Activated CD8-positive, alpha-beta T cell treated with anti-CD3 and anti-CD28 coated beads, Interleukin-2, amount 10 ng/mL, durations not matched to agents 7 days and 5 days (primary cell): ENCODE measurements at places on chromosomes 5 and 9. TPM values are rescaled to one million over a fixed set of nuclear protein-coding genes. Genes with fewer than 3 reads are reported as not detected.
A peak's percentile ranks its signal among the peaks of the same experiment; 100 is the strongest.

DNA sequence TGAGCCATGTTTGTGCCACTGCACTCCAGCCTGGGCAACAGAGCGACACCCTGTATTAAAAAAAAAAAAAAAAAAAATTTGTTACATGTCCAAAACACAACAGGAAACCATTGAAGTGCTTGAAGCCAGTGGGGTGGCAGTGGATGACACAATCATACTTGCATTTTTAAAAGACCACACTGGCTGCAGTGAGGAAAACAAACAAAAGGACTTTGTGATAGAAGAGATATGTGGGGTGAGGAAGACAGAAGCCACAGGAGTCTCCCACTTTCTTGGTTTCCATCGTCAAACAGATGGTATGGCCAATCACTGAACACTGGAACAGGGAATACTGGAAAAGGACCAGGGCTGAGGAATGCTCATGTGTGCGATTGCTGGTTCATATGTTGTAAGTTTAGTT lies 20.9 kb upstream of the COMMD10 start:
- peaks cover 4% of the 10 kb centered on the region for H3K4me1 ChIP-seq
- peaks cover 25% of the 10 kb centered on the region for H3K27me3 ChIP-seq
- H3K36me3 ChIP-seq, result no peaks in the 10 kb centered on the region
- H3K27ac ChIP-seq, result no peak overlapping the region

DNA sequence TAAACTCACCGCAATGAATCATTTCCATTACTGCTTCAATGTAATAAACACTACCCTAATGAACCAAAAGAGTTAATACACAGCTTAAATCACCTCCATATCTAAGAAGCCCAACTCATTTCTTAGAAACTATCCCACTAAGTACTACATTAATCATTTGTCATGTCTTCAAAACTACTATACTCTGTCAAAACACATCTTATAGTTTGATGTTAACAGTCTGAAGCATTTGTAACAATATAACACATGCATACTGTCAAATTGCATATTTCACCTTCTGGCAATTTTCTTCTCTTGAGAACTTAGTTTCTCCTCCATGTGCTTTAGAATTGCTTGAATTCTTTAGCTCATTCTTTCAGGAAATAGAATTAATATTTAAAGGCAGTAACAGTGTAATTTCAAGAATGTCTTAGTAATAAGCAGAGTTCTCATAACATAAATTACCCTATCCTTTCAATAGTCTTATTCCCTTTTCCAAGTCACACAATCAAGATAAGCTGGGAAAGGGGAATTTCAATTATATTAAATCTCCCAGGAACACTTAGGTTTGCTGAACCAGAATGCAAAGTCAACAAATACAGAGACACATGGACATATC lies 199.7 kb downstream of the ATPSCKMT start:
- H3K27me3 ChIP-seq, result no peaks in the 10 kb centered on the region
- no peak overlapping the region for H3K27ac ChIP-seq
- H3K36me3 ChIP-seq, result no peaks in the 10 kb centered on the region
- no peak for DNase-seq
- no peaks in the 10 kb centered on the region for H3K4me1 ChIP-seq

- peaks cover 44% of the 10 kb centered on the region for H3K4me1 ChIP-seq
- H3K27me3 ChIP-seq, result no peaks in the 10 kb centered on the region
- DNase-seq, result no peak
- peaks cover 9% of the 10 kb centered on the region for H3K36me3 ChIP-seq
- peak overlapping the region; percentile 4 for H3K4me3 ChIP-seq
Observed at GRCh38 chr9:116688806-116689485, 1.8 kb downstream of the TRIM32 start.

GRCh38 chr9:82488313-82489200 lies 500.0 kb downstream of the SPATA31D1 start:
- DNase-seq, result no peak
- no peaks in the 10 kb centered on the region for H3K36me3 ChIP-seq
- no peaks in the 10 kb centered on the region for H3K4me1 ChIP-seq
- no peaks in the 10 kb centered on the region for H3K27me3 ChIP-seq
- H3K27ac ChIP-seq, result no peak overlapping the region
- no peak overlapping the region for H3K4me3 ChIP-seq

- H3K27ac ChIP-seq, result peak overlapping the region; percentile 95
- DNase-seq, result peak; percentile 80
- H3K4me1 ChIP-seq, result peaks cover 76% of the 10 kb centered on the region
Observed at GRCh38 chr9:127915801-127916719, 781 bp downstream of the ST6GALNAC4 start.

DNA sequence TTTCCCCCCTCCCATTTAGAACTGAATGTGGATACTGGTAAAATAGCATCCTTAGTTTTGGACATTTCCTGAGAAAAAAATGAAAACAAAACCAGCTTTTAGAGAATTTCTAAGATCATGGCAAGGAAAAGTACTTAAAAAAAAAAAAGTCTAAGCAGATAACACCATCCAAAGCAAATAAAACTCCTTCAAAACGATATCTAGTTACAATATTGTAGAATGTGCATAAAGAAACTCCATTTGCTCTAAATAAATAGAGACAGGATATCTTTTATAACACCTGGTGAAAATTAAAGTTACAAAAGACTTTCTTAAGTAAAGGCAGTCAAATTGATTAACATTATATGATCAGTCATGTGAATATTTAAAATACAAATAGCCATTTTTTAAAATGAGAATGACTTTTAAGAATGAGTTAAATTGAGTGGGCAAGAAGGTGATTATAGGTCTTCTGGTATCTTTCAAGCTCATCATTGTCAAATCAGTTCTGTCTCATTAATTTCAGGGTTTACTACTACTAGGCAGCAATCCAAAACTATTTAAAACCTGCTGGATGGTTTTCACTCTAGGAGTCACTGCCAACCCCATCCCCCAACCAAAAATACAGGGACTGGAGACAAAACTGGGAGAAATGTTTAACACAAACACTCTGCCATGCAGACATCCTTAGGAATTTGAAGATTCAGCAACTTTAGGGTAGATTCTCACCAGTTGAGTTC lies 382.6 kb downstream of the ADGRV1 start:
- H3K4me1 ChIP-seq, result peaks cover 11% of the 10 kb centered on the region
- H3K36me3 ChIP-seq, result no peaks in the 10 kb centered on the region
- DNase-seq, result no peak
- no peak overlapping the region for H3K4me3 ChIP-seq

DNA sequence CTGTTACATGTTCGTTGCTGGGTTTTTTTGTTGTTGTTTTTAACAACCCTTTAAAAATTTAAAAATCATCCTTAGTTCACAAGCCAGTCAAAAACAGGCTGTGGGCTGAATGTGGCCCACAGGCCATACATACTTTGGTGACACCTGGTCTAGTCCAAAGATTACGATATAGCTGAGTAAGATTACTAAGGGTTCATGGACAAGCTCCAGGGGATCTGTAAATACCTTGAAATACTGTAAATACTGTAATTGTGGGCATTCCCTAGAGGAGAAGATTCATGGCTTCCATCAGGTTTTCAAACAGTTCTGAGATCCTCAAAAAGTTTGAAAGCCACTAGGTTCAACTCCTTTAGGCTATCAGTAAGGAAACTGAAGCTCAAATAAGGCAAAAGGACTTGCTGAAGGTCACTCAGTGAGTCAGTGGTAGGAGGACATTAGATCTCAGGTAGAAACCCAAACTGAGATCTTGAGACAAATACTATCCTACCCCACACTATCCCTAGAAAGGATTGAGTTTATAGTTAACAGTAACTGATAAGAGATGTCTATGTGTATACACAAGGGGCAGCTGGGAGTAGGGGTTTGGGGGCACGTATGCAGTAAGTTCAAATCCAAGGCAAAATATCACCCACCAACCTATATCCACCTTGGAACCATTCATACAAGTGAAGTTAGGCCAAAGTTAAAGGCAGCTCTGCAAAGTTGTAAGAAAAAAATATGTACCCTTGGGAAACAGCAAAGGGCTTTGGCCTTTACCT lies 17.8 kb downstream of the RAB14 start:
- H3K4me1 ChIP-seq, result peaks cover 29% of the 10 kb centered on the region
- H3K36me3 ChIP-seq, result peaks cover 74% of the 10 kb centered on the region
- H3K4me3 ChIP-seq, result no peak overlapping the region
- H3K27me3 ChIP-seq, result no peaks in the 10 kb centered on the region

DNA sequence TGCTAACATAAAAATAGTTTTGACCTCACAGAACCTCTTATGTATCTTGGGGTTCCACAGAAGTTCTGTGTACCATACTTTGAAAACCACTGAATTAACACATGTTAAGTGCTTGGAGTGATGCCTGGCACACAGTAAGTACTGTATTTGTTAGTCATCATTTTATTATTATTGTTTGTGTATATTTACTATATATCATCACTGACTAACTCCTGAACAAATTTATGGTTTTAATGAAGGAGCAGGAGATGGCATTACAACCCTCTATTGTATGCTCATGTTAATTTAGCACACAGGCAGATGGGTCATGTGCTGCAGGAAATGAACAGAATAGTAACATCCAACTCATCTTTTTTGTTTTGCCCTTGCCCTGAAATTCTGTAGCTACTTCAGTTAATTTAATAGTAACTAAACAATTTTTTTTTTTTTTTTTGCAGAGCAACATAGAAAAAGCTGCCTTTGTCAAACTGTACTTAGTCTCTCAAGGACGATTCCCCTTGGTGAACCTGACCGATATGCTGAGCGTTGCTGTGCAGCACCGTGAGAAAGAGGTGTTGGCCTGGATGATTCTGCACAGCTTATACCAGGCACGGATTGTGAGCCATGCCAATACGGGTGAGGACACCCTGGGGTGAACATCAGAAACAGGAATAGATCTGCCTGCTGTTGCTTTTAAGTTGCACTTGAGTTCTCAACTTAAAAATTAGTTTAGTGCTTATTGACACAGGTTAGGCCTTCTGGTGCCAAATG lies 45.4 kb downstream of the HACD4 start:
- no peaks in the 10 kb centered on the region for H3K4me1 ChIP-seq
- no peak overlapping the region for H3K4me3 ChIP-seq
- H3K36me3 ChIP-seq, result peaks cover 36% of the 10 kb centered on the region
- no peak for DNase-seq
- H3K27ac ChIP-seq, result no peak overlapping the region
- H3K27me3 ChIP-seq, result no peaks in the 10 kb centered on the region

DNA sequence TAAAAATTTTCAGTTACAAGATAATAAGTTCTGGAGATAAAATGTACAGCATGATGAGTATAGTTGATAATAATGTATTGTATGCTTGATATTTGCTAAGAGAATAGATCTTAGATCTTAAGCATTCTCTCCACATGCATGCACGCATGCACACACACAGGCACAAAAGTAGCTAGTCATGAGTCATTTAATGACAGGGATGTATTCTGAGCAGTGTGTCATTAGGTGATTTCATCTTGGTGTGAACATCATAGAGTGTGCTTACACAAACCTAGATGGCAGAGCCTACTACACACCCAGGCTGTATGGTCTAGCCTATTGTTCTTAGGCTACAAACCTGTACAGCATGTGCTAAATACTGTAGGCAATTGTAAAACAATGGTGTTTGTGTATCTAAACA lies 124.2 kb downstream of the PTTG1 start:
- no peak overlapping the region for H3K4me3 ChIP-seq
- peaks cover 8% of the 10 kb centered on the region for H3K27me3 ChIP-seq
- H3K4me1 ChIP-seq, result no peaks in the 10 kb centered on the region
- H3K27ac ChIP-seq, result no peak overlapping the region
- H3K36me3 ChIP-seq, result no peaks in the 10 kb centered on the region

DNA sequence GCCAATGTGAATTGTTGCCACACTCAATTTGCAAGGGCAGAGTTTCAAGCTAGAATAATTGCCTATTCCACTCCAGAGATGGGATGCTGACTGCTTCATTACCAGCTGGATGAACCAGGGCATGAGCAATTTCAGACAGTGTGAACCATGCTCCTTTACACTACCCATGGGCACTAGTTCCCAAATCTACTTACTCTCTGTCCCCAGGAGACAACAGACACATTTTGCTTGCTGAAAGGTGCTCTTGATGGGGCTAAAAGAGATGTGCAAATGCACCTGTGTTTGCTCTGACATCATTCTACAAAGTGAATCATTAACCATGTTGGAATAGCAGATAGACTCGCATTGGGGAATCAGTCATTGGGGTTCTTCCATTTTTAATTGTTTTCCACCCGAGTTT lies 522.3 kb upstream of the NUDT12 start:
- no peak overlapping the region for H3K27ac ChIP-seq
- no peak overlapping the region for H3K4me3 ChIP-seq
- no peaks in the 10 kb centered on the region for H3K4me1 ChIP-seq
- no peaks in the 10 kb centered on the region for H3K36me3 ChIP-seq

GRCh38 chr9:114503009-114503408 lies 2.3 kb downstream of the WHRN start:
- H3K36me3 ChIP-seq, result no peaks in the 10 kb centered on the region
- DNase-seq, result no peak
- peak overlapping the region; percentile 31 for H3K4me3 ChIP-seq
- peaks cover 49% of the 10 kb centered on the region for H3K27me3 ChIP-seq
- H3K27ac ChIP-seq, result no peak overlapping the region

DNA sequence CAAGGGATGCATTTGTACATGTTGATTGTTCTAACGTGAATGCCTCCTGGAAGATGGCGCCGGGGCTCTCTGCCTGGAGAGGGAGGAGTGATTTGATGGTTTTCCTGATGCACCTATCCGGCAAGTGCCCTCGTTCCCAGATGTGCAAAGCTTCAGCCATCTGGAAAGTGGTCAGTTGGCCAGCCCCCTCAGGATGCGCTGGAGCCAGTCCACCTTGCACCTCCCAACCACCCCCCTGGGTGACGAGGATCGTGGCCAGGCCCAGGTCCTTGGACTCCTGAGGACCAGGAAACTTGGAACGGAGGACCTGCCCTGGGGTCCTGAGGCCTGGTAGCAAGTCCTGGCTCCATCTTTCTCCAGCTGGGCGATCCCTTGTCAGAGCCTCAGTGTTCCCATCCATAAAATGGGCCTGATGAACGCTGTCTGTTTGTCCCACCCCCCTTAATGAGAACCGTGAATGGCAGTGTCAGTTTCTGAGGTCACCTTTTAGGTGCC lies 23.6 kb upstream of the RNU6ATAC start:
- peaks cover 6% of the 10 kb centered on the region for H3K27me3 ChIP-seq
- H3K4me1 ChIP-seq, result peaks cover 4% of the 10 kb centered on the region
- no peak overlapping the region for H3K4me3 ChIP-seq
- no peak overlapping the region for H3K27ac ChIP-seq
- H3K36me3 ChIP-seq, result no peaks in the 10 kb centered on the region

Gene SLC35D2
- total RNA-seq, result 4.2 TPM

Gene SPINK4
- not detected for total RNA-seq

Gene RUFY1
- 43.4 TPM for total RNA-seq

Gene ISL1
- not detected for total RNA-seq

Gene C9orf153
- 0.42 TPM for total RNA-seq

Gene TRIM7
- total RNA-seq, result 1.5 TPM

Gene ENC1
- total RNA-seq, result 0.55 TPM

Gene SLC6A3
- not detected for total RNA-seq

Gene CCDC112
- 0.50 TPM for total RNA-seq

Gene SLC36A3
- not detected for total RNA-seq

Gene ZNF462
- not detected for total RNA-seq
